Right lung (tissue), 10 donors: ENCODE measurements at places on chromosomes 12 and 14. TPM values are rescaled to one million over a fixed set of nuclear protein-coding genes. Genes with fewer than 3 reads are reported as not detected.

HOXC13 gene
- not detected for polyA plus RNA-seq

PLEKHG7 gene
- 0.26 TPM for polyA plus RNA-seq

KIF26A gene
- polyA plus RNA-seq = 10.5 TPM

FOXG1 gene
- polyA plus RNA-seq = not detected

YLPM1 gene
- 89.3 TPM for polyA plus RNA-seq

CCNB1IP1 gene
- polyA plus RNA-seq = 130 TPM

HOXC12 gene
- polyA plus RNA-seq = not detected

HDAC7 gene
- polyA plus RNA-seq = 97.5 TPM

TEX22 gene
- polyA plus RNA-seq = 1.4 TPM

MYRFL gene
- 3.2 TPM for polyA plus RNA-seq

RTRAF gene
- 275 TPM for polyA plus RNA-seq

GCH1 gene
- polyA plus RNA-seq = 8.1 TPM

METTL1 gene
- 26.2 TPM for polyA plus RNA-seq

GPD1 gene
- polyA plus RNA-seq = 0.48 TPM

MYBPC1 gene
- 84.2 TPM for polyA plus RNA-seq

SYT10 gene
- 0.03 TPM for polyA plus RNA-seq

MFAP5 gene
- 0.64 TPM for polyA plus RNA-seq

TMCC3 gene
- 7.1 TPM for polyA plus RNA-seq

KRT83 gene
- polyA plus RNA-seq = not detected

CACNA1C gene
- polyA plus RNA-seq = 10.7 TPM

GLIPR1L1 gene
- 0.61 TPM for polyA plus RNA-seq

GRIN2B gene
- 0.21 TPM for polyA plus RNA-seq

RPS29 gene
- polyA plus RNA-seq = 1,799 TPM

VDR gene
- polyA plus RNA-seq = 1.8 TPM

PRIMA1 gene
- 0.79 TPM for polyA plus RNA-seq

PPP1R1A gene
- polyA plus RNA-seq = 3.0 TPM

PITPNM2 gene
- 9.7 TPM for polyA plus RNA-seq

P2RX4 gene
- polyA plus RNA-seq = 32.6 TPM

CDK17 gene
- polyA plus RNA-seq = 50.6 TPM

DDHD1 gene
- polyA plus RNA-seq = 15.5 TPM

TMEM52B gene
- 0.22 TPM for polyA plus RNA-seq

CD163L1 gene
- 8.9 TPM for polyA plus RNA-seq

POTEM gene
- polyA plus RNA-seq = not detected

RNFT2 gene
- 3.1 TPM for polyA plus RNA-seq

NRXN3 gene
- 1.6 TPM for polyA plus RNA-seq

PTPRB gene
- 40.8 TPM for polyA plus RNA-seq

RFX4 gene
- not detected for polyA plus RNA-seq

MAP1LC3B2 gene
- 8.1 TPM for polyA plus RNA-seq

SYCP3 gene
- polyA plus RNA-seq = 1.4 TPM

LRIG3 gene
- polyA plus RNA-seq = 43.2 TPM

SLC25A47 gene
- polyA plus RNA-seq = 0.12 TPM

CCDC196 gene
- polyA plus RNA-seq = 0.25 TPM

RIMBP2 gene
- 18.0 TPM for polyA plus RNA-seq

CCDC175 gene
- polyA plus RNA-seq = 0.66 TPM

SCN8A gene
- 1.2 TPM for polyA plus RNA-seq

OVCH1 gene
- polyA plus RNA-seq = not detected

SLC38A2 gene
- 109 TPM for polyA plus RNA-seq

RECQL gene
- 22.4 TPM for polyA plus RNA-seq

KRT80 gene
- polyA plus RNA-seq = 0.90 TPM

KRT85 gene
- polyA plus RNA-seq = not detected

NOS1 gene
- polyA plus RNA-seq = 0.19 TPM

ASCL1 gene
- 2.6 TPM for polyA plus RNA-seq

ADAMTS20 gene
- 0.06 TPM for polyA plus RNA-seq

FAM222A gene
- 1.6 TPM for polyA plus RNA-seq

NUP107 gene
- polyA plus RNA-seq = 75.2 TPM

CLEC4D gene
- polyA plus RNA-seq = 0.39 TPM
